ENCODE measurements at places on chromosomes 3 and 15. TPM values are rescaled to one million over a fixed set of nuclear protein-coding genes. Genes with fewer than 3 reads are reported as not detected.

DNA sequence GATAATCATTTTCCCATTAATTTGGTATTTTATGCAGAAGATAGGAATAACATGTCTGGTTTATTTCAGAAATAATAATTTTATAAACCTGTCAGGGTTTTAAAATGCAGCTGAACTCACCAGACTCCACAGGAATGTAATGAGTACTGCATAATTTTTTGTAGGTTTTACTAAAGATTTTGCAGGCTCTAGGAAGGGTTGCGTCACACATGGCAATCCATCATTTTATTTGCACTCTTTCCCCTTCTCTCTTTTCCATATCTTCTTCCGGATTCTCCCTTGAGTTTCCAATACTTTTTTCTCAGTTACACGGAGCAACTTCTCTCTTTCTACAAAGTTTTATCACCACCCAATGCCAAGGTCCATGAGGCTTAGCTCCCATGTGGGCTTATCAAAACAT lies 234.7 kb downstream of the NFKBIZ start:
- H3K4me3 ChIP-seq: no peak overlapping the region
- H3K4me1 ChIP-seq: peaks cover 6% of the 10 kb centered on the region
- no peak for DNase-seq
- no peak overlapping the region for H3K27ac ChIP-seq

- DNase-seq: no peak
- H3K36me3 ChIP-seq: no peaks in the 10 kb centered on the region
- H3K27ac ChIP-seq: no peak overlapping the region
These were observed 727.8 kb downstream of the NLGN1 start for GRCh38 chr3:174125267-174125824.

GRCh38 chr15:34336231-34336990 lies 1.2 kb downstream of the SLC12A6 start:
- H3K4me1 ChIP-seq: peaks cover 45% of the 10 kb centered on the region
- peak overlapping the region; percentile 98 for H3K4me3 ChIP-seq
- DNase-seq: no peak
- H3K27ac ChIP-seq: peak overlapping the region; percentile 80

DNA sequence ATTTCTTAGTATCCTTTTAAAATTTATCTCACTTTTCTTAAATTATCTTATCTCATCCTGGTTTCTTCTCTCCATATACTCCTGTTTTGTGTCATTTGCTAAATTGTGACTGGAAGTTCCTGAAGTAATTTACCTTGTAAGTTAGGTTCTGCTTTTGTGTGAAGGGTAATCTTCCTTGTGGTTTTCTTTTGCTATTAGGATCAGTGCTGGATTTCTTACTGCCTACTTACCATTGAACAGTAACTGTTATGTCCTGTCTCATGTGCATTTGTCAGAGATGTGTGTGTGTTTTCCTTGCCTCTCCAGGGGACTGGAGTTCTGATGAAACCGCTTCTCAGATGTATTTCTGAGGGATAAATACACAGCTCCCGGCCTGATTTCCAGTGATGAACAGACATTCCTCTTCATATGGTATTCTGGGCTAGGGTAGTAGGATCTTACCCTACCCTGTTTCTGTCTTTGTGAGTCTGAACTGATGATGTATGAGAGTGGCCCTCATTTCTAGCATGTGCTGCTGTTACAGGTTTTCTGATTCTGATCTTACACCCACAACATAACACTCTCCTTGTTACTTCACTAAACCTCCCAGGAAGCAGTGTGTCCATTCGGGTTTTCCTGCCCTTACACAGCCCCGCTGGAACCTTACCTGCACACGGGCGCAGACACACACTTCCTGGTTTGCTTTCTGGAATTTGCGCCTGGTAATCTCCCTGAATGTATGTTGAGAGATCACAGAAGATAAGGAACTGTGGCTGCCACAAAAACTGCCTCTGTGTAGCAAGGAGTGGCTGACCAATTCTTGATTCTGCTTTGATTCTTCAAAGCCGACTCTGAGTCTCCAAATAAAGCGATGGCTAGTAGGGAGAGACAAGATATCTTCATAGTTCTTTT lies 14.7 kb downstream of the PAK2 start:
- H3K27me3 ChIP-seq: no peaks in the 10 kb centered on the region
- peaks cover 17% of the 10 kb centered on the region for H3K4me1 ChIP-seq
- peaks cover 23% of the 10 kb centered on the region for H3K36me3 ChIP-seq
- DNase-seq: no peak
- no peak overlapping the region for H3K27ac ChIP-seq

GRCh38 chr3:71397046-71397445 lies 186.5 kb downstream of the FOXP1 start:
- H3K36me3 ChIP-seq: no peaks in the 10 kb centered on the region
- no peaks in the 10 kb centered on the region for H3K27me3 ChIP-seq
- peak overlapping the region; percentile 91 for H3K27ac ChIP-seq
- DNase-seq: no peak

DNA sequence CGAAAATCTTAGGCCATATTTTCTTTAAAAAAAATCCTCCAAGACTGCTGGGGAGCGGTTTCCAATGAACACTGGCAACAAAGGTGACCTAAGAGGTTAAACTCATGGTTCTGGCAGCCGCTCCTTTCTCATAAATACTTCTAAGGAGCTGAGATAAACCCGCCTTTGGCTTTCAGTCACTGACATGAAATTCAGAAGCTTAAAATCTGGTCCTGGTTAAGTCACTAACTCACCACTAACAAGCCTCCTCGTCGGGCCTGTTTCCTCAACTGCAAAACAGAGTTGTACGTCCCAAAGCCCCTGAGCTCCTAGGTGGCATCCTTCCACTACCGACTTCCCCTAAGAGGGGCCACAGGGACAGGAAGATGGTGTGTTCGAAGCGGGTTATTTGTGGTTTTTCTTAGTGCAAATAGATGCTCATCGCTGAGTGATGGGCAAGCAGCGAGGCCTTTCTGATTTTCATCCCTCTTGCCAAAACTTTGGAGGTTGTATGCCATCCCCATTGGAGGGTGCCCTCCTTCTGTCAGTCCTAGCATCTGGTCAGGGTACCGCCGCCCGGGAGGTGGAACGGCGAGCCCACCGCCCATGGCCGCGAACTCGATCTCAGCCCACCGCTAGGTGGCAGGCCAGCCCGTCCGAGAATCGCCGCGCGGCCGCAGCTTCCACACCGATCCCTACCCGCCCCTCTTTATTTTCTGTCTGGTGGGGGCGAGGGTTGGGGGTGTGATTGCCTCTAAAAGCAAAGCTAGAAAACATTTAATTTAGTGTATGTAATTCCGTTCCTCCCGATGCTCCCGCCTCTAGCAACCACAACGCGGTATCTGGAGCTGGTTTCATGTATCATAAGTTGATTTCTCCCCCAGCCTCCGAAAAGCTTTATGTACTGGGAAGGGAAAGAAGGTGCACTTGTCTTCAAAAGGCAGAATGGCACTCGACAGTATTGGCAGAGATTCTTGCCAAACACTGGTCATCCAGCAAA lies 4.6 kb downstream of the BCL6 start:
- H3K27ac ChIP-seq: peak overlapping the region; percentile 55
- peak; percentile 82 for DNase-seq

- H3K4me1 ChIP-seq: no peaks in the 10 kb centered on the region
- H3K36me3 ChIP-seq: no peaks in the 10 kb centered on the region
- H3K27me3 ChIP-seq: no peaks in the 10 kb centered on the region
- H3K27ac ChIP-seq: no peak overlapping the region
- no peak overlapping the region for H3K4me3 ChIP-seq
These were observed 219.9 kb downstream of the NLGN1 start for GRCh38 chr3:173617490-173617889.

DNA sequence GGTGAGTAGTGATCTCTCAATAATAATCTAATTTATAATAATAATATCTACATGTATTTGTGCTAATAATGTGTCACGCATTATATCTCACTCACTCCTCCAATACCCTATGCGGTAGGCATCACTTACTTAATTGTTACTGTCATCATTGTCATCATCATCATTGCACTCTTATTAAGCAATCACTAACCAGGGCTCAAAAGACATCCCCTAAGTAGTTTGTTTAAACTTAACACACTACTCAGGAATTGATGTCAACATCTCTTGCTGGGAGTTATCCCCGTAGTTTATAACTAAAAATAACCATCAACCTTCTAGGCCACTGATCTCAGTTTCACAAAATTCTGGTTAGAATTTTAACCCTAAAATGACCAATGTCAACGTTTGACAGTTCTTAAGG lies 56.8 kb upstream of the ICE2 start:
- H3K27me3 ChIP-seq: no peaks in the 10 kb centered on the region
- no peak overlapping the region for H3K4me3 ChIP-seq
- H3K4me1 ChIP-seq: peaks cover 38% of the 10 kb centered on the region
- no peak overlapping the region for H3K27ac ChIP-seq

DNA sequence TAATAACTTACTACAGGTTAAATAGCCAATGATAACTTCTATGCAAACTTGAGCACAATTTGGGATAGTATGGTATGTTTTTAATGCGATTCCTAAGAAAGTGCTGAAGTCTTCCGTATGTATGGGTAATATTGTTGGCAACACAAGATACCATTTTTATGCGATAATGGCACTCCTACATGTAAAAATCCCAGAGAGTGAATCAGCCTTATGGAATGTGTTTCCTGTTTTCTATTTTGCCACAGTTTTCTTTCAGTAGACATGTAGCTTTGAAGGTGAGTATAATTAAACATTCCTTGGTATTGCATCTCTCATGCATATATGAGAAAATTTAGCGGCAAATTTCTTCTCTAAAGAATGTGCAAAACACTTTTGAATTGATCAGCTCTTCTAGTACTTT lies 396.8 kb upstream of the AZI2 start:
- no peaks in the 10 kb centered on the region for H3K4me1 ChIP-seq
- H3K27me3 ChIP-seq: no peaks in the 10 kb centered on the region
- H3K36me3 ChIP-seq: no peaks in the 10 kb centered on the region
- no peak overlapping the region for H3K4me3 ChIP-seq
- no peak for DNase-seq
- H3K27ac ChIP-seq: no peak overlapping the region

- no peaks in the 10 kb centered on the region for H3K36me3 ChIP-seq
- H3K4me3 ChIP-seq: no peak overlapping the region
- no peak for DNase-seq
- H3K27me3 ChIP-seq: no peaks in the 10 kb centered on the region
- H3K27ac ChIP-seq: no peak overlapping the region
These were observed 301.2 kb upstream of the PROK2 start for GRCh38 chr3:72086042-72086742.

Gene ANKUB1
- total RNA-seq: not detected

Gene RNF13
- total RNA-seq: 39.1 TPM

Gene MELTF
- 0.89 TPM for total RNA-seq

Gene ZBED2
- 0.11 TPM for total RNA-seq

Gene ROBO2
- not detected for total RNA-seq

Gene GPR149
- total RNA-seq: not detected

Gene LOXL1
- total RNA-seq: 3.0 TPM

Gene COMMD4
- 12.1 TPM for total RNA-seq

Gene MUSTN1
- total RNA-seq: 10.7 TPM

Gene GOLGA8S
- 0.14 TPM for total RNA-seq

Gene PCSK6
- 0.28 TPM for total RNA-seq
